IMR-90 (cell line): ENCODE measurements at places on chromosomes 3 and 15.
A peak's percentile ranks its signal among the peaks of the same experiment; 100 is the strongest.

DNA sequence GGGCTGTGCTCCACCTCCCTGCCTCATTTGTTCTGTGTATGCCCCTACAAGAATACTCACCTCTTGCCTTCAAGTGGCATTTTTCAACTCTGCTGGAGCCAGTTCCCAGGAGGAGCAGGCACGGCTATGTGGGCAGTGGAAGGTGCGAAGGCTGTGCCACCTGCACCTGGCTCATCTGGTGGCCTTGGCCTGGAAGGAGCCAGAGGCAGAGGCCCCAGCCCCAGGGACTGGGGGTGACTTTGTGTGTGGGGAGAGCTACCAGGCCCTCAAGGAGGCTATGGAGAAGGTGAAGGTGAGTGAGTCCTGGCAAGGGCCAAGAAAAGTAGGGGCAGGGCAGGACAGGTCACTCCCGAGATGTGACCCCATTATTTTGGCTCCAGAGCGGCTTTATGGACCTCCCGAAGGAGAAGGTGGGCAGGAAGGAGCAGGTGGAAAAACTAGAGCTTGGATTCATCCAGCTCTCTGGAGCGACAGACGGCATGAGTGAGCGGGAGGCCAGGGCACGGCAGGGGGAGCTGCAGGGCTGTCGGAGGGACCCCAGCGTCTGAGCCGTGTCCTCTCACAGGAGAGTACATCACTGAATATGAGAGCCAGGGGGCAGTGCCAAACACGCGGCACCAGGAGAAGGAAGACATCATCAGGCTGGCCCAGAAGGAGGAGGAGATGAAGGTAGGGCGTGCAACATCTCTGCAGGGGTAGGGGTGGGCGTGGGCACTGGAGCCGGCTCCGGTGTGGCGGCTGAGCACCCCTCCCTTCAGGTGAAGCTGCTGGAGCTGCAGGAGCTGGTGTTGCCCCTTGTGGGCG is 57.3 kb upstream of the UBE2Q2 start:
- no peak for DNase-seq

GRCh38 chr3:110521019-110521418 is 550.6 kb upstream of the NECTIN3 start:
- peak; percentile 98 for DNase-seq

GRCh38 chr15:98315971-98316370 is 332.4 kb upstream of the IGF1R start:
- no peak for DNase-seq

DNA sequence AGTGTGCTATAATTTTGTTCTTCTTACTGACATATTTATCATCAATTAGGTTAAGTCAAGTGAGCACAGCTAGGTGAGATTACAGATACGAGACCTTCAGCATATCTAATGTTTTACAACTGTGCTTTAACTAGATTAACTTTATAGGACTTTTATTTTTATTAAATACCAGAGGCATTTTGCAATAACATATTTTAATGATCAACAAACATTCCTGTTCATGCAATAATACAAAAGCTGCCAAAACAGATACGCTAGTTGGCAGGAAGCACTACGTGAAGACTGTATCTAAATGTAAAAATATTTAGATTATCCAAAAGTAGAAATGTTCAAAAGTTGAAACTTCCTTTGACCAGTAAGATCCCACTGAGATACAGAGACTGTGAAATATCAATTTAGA is 139.1 kb downstream of the CBLB start:
- peak; percentile 40 for DNase-seq

- peak; percentile 42 for DNase-seq
Measured at GRCh38 chr15:87349181-87349580, 907.4 kb downstream of the NTRK3 start.

- no peak for DNase-seq
Measured at GRCh38 chr15:41659190-41659589, 1.0 kb upstream of the MGA start.

- DNase-seq = no peak
Measured at GRCh38 chr3:8608041-8608790, 36.4 kb downstream of the SSUH2 start.

GRCh38 chr15:38406436-38406835 is 47.5 kb upstream of the FAM98B start:
- peak; percentile 58 for DNase-seq

DNA sequence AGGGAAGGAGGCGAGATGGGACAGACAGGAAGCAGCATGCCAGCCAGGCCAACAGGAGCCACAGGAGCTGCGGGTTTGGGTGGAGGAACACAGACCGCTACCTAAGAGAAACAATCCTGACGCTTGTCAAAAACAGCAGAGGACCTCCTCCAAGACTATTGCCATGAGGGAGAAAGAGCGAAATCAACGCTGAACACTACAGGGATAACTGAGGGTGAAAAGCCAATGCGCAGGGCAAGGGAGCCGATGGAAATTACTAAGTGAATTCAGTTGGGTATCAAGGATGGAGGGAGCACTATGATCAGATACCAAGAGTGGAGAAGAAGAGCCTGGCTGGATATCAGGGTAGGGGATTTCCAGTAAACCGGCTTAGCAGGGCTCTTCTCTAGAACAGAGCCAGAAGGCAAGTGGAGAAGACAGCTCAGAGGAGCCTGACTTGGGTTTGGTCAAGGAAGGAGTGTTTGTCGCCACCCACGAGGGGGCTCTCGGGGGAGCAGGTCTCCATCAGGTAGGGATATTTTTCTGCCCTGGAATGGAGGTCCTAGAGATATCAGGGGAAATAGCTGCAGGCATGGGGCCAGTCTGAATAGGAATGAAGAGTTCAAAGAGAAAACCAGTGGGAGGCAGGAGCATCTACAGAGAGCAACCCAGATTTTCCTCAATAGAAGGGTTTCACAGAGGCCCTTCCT is 48.4 kb downstream of the SLC41A3 start:
- no peak for DNase-seq

DNA sequence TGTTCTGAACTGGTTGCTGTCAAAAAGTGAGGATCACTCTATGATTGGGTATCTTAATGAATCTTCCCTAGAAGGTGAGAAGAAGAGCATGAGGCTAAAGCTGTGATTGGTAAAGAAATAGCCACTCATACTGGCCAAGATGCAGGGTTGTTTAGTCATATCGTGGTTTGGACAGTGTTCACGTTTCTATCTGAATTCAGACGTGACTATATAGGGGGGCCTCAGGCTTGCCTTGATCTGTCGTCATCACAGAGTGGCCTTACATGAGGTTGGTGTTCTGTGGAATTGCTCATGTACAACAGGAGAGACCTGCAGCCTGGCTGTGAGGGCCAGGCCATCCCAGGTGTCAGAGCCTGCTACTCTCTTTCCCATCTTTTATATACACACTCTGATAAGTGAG is 12.4 kb downstream of the RTP2 start:
- peak; percentile 60 for DNase-seq

GRCh38 chr3:74173090-74173489 is 441.4 kb downstream of the CNTN3 start:
- DNase-seq = no peak

GRCh38 chr3:63886858-63887257 is 23.2 kb downstream of the ATXN7 start:
- no peak for DNase-seq

- no peak for DNase-seq
Measured at GRCh38 chr3:43180694-43181093, 74.8 kb upstream of the POMGNT2 start.

DNA sequence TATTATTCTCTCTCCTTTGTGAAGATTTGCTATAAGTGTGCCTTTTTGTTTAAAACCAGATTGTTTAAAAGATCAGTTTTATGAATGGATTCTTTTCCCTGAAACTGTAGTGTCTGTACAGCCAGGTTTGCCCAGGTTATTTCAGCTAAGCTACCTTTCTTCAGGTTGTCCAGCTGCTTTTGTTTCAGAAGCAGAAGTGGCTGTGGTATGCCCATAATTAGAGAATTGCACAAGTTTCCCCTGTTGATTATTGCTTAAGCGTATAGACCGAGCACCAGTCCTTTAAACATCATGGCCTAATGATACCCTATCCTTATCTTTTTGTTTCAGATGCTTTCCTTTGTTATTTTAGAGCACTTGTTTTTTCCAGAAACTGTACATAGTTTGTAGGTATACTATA is 10.2 kb downstream of the ASB7 start:
- DNase-seq = no peak

GRCh38 chr15:34944936-34945335 is 24.6 kb downstream of the AQR start:
- DNase-seq = no peak

- DNase-seq = no peak
Measured at GRCh38 chr15:73023071-73023470, 29.2 kb upstream of the NEO1 start.

DNA sequence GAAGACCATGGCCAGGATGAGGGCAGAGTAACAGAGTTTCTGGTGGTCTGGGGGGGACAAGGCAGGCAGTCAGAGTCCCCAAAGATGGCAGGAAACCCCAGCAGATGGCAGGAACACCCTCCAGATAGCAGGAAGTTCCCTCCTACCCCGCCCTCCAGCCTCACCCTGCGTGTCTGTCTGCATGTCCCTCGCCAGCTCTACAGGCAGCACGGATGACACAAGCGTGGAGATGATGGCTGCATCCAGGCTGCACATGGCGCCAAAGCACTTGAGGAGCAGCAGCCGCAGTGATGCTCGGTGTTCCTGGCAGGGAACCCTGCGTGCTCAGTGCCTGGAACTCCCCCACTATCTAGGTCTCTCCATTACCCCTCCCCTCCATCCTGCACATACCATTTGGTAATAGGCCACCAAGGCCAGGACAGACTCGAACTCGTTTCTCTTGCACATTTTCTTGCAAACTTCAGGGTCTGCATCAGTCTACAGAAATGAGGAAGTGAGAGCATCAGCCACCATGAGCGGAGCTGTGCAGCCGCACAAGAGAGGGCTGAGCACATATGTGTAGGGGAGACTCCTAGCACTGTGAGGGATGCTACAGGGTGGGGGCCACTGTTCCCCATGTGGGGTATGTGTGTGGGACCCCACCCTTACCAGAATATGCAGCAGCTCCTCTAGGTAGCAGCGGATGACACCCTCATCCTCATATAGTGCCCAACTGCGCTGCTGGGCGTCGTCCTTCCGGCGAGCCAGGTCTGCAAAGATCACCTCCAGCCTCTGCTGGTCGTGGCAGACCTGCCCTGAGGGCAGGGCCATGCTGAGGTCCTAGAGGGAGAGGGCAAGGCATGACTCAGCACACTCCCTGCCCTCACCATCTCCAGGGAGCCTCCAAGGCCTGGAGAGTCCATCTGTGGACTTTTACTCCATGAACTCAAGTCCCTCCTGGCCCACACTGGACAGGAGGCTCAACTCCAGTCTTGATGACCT is 6.0 kb downstream of the NCKIPSD start:
- no peak for DNase-seq

GRCh38 chr15:75425966-75426500 is 25.5 kb downstream of the SIN3A start:
- DNase-seq = no peak

DNA sequence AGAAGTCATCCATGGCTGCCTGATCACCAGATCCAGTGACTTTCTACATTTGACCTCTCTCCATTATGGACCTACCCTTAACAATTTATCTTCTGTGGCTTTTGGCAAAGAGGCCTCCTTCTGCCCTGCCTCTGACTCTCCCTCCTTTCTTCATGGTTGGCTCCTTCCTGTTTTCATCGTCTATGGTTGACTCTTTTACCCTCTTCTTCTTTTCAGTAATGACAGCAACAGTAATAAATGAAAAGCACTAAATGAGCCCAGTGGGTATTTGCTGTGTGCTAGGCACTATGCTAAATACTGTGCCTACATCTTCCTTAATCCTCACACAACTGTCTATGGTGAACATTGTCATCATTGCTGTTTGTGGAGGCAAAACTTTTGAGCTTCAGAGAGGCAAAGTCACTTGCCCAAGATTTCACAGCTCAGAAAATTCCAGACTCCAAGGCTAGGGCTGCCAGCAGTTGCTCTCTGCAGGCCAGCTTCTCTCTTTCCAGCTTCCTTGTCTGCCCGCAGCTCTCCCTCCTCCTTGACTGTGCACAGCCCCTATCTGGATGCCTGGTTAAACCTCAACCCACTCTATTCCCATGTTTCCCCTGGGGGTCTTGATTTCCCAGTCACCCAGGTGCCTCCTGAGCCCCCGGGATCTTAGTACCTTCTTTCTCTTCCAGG is 24.6 kb downstream of the ITPR1 start:
- DNase-seq = no peak

DNA sequence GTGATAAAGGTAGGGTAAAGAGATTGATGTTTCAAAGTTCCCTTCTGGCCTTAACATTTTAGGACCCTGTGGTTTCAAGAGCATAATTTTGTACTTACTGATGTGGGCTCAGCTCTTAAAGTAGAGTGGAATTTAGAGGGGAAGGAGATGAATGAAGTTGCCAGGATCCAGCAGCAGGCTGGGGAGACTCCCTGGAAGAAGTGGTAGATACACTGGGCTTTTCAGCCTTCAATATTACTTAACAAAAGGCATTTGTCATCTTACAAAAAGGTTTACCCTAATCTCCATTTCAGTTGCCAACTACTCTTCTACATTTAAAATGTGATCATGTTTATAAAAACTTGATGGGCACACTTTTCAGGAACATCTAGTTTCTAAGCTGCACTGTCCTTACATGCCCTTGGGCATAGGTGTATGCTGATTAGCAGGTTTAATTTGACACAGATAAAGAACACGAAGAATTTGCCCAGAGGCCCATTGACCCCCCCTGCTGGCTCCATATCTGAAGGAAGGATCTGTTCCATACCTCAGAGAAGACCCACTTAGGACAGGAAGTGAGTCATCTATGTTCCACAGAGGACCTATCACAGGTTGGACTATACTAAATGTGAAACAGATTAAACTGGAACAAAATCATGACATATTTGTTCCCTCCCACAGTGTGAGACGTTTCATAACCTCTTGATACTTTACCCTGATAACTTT is 93.0 kb upstream of the LPP start:
- DNase-seq = peak; percentile 64

DNA sequence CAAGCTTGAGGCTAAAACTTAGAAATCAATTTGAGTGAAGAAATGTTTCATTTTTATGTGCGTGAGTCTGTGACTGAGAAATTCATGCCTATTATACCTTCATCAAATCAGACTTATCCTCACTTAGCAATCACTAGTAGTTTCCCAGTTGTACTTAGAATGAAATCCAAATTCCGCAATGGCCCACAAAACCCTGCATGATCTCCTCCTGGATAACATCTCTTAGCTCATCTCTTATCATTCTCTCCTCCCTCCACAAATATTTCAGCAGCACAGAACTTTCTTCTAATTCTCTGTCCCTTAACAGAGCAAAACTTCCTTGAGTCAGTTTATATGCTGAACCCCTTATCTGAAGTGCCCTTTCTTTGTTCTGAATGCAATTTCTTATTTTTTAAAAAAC is 198.8 kb upstream of the TGFBR2 start:
- DNase-seq = no peak

DNA sequence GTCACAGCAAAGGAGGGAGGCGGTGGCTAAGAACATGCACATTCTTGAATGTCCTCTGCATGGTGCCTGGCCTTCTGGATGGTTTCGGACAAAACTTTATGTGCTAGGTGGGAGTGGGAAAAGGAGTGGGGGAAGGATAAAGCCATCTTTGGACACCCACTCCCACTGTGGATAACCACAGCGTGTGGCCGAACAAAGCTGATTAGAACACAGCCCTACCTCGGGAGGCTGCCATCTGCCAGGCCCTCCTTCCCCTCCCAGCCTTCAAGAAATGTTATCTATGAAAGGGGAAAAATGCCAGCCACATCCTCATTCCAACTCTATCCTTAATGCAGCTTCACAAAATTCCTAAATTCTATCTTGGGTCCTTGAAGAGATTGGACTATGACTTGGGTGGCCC is 18.8 kb downstream of the AMOTL2 start:
- no peak for DNase-seq
